ENCODE measurements at places on chromosomes 12 and 14. TPM values are rescaled to one million over a fixed set of nuclear protein-coding genes. Genes with fewer than 3 reads are reported as not detected.

DNA sequence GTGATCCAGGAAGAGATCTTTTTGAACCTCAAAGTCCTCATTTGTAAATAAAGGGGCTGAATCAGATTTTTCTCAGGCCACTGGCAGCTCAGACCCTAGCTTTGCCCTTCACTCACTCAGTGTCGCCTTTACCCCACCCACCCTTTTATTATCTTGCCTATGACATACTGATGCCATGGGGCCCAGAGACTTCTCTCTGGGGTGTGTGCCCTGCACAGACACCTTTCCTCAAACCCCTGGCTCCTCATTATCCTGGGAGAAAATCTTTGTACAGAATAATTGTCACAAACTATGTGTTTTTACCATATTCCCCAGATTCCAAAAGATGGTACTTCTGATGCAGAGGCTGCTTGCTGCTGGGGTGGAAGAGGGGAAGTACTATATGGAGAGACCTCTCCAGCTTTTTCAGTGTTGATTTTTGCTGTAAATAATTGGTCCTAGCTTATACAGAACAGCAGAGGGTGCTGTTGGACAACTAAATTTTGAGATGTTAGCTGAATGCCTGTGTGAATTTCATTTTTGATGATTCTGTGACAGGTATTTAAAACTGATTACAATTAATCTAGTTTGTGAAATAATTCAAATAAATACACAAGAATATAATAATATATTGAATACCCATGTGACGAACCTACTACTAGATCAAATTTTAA is 53.9 kb upstream of the DCD start:
- no peak for DNase-seq

GRCh38 chr12:84201976-84202375 is 710.6 kb downstream of the SLC6A15 start:
- DNase-seq, result no peak

DNA sequence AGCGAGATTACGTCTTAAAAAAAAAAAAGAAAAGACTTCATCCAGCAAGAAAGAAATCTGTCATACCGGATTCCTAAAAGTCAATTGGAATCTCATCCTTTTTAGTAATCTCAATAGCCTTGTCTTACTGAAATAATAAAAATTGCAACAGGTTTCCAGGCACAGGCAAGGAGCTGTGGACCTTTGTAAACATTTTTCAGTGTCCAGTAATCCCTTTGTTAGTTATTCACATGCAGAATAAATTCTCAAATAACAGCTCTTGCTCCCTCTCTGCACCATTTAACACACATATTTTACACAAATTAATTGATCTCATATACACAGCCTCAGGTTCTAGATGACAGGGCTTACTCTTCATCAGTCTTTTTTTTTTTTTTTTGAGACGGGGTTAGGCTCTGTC is 22.0 kb upstream of the CALM1 start:
- no peak for DNase-seq

DNA sequence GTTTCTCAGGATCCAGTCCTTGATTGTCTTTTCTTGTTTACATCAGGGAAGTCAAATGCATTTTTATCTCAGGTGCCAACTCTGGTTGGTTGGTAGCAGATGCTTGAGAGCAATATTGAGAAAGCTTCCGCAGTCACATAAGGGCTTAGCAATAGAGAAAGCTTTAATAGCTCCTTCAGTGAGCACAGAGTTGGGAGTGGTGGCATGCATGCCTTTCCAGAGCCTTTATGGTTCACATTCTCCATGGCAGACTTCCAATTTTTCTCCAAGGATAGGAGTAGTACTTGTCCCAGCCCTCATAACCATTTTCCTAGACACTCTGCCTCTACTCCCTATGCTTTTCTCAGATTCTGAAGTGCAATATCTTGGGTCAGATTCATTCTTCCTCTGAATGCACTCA is 280.4 kb downstream of the AEBP2 start:
- no peak for DNase-seq

DNA sequence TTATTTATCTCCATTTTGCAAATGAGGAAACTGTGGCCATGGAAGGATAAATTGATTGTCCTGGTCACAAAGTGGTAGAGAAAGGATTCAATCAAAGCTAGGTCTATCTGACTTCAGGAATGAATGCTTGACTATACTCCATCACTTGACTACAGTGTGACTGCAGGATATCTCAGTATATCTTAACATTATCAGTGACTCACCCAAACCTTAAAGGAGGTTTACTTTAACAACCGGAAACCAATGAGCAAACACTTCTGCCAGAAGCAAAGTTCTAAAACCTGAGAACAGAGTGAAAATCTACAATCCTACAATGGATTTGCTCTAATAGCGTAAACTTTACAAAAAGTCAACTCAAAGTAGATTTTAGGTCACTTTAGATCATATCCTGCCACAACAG is 277.0 kb downstream of the CEP128 start:
- DNase-seq, result no peak

DNA sequence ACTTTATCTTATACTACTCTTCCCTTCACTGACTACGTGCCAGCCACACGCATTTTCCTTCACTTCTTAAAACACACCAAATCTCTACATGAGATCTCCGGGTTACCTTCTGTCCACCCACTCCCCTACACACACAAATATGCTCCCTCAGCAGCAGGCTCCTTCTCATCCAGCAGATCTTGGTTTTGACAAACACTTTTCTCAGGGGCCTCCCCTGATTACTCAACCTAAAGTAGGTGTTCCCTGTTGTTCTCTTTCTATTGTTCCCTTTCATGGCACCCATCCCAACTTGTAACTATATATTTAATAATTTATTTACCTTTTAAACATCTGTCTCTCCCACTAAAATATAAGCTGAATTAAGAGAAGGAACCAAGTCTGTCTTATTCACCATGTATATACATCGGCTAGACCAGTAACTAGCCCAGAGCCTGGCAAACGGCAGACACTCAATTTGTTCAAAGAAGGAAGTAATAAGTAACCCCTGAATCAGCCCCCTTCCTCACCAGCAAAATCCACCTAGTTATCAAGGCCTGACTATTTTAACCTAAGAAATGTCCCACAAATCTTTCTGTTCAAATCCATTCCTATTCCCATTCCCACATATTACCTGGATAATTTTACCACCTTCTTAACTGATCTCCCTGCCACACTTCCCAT is 2.7 kb downstream of the C2CD5 start:
- no peak for DNase-seq

DNA sequence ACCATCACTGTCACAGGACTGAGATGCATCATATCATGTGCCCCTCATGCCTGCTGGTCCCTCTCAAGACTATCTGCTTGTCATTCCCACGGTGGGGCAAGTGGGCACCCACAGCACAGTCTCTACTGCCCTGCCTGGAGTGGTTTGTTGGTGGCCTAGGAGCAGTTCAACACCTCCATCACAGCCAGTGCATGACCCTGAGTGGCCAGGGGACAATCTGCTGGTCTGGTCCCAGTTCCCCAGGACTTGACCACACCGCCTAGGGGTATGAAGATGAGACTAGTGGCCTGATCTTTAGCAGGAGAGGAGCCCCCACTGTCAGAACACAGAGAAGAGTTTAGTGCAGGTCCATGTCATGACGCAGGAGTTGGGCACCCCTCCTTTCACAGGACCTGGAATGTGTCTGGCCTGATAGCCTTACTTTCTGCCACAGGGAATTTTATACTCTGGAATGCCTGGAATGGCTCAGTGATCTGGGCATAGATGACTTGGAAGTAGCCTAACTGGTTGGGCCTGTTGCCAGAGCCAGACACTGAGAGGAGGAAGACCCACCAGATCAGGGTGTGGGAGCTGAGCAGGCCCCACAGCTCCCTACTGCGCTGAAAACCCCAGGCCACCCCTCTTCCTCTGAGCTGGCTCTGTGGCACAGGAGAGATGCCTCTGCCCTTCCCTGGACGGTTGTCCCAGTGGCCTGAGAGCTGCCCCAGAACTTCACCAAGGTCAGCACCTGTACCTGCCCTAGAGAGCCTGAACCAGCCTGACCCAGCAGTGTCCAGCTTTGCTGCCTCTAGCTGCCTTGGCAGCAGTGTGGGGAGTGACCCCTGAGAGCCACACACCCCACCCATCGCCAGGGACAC is 83.3 kb downstream of the PUS7L start:
- DNase-seq, result no peak

SARNP gene
- 34.1 TPM for polyA plus RNA-seq

SERPINA10 gene
- 4.3 TPM for polyA plus RNA-seq

SPSB2 gene
- polyA plus RNA-seq, result 10.6 TPM
